ENCODE measurements at places on chromosomes 3 and 15. TPM values are rescaled to one million over a fixed set of nuclear protein-coding genes. Genes with fewer than 3 reads are reported as not detected.

Gene SLC2A2
- total RNA-seq, result not detected

Gene SMCO1
- not detected for total RNA-seq

Gene MUSTN1
- total RNA-seq, result not detected

Gene IL5RA
- total RNA-seq, result not detected

All from G401 (cell line).